ENCODE measurements at places on chromosomes 16 and 17. TPM values are rescaled to one million over a fixed set of nuclear protein-coding genes. Genes with fewer than 3 reads are reported as not detected.
A peak's percentile ranks its signal among the peaks of the same experiment; 100 is the strongest.

DNA sequence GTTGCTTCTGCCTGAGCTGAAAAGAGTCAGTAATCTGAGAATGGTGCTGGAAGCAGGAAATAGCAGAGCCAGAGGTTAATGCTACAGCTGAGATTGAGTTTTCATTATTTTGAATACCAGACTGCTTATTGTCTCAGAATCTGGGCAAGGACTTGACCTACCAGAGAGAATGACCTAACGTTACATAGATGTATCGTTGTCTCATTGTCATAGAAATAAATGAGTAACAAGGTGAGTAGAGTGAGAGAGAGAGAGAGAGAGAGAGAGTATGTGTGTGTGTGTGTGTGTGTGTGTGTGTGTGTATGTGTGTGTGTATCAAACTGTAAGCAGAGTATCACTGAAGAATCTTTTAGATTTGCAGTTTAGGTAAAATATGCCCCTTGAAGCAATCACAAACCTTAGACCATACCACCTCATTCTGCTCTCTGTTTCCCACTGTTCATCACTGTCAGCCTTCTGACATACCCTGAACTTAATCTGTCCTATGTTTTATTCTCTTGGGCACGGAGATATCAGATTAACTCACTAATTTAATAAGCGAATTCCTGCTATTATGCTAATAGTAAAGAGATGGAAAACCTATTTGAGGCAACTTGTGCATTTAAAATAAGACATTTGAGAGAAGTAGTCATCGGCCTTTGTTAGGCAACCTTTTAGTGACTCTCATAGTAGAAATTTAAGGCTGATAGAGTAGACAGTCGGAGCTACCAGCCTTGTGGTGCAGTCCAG lies 87.8 kb downstream of the CYB561 start:
- no peak for DNase-seq

GRCh38 chr16:85505794-85506634 lies 107.1 kb upstream of the GSE1 start:
- DNase-seq: no peak

The KIF18B gene
- 39.5 TPM for total RNA-seq

The SEPTIN1 gene
- 5.6 TPM for total RNA-seq

DNA sequence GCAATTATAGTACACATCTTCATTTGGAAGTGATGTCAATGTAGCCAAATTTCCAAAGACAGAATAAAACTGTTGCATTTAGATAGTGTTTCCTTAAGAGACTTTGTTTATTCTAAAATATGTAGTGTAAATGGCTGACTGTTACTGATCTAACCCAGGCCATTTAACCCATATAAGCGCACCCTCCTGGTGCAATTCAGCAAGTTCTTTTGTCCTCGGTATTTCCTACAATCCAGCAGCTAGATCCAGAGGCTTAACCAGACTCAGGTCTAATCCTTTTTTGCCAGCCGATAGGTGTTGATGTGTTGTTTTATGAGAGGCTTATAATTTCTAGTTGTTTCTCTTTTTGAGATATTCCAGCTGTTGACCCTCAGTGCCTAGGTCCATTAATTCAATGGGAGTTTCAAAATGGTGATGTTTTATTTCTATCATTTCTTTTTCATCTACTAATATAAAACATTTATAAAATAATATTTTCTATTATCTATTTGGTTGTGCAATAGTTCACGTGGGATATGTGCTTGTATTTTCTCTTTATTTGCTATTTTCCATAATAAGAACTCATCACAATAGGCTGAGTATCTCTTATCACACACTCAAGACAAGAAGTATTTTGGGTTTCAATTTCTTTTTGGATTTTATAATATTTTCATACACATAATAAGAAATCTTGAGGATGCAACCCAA lies 14.5 kb downstream of the ABCA9 start:
- no peak for DNase-seq

- DNase-seq: no peak
Observed at GRCh38 chr16:59180083-59180476, 446.0 kb upstream of the GOT2 start.

DNA sequence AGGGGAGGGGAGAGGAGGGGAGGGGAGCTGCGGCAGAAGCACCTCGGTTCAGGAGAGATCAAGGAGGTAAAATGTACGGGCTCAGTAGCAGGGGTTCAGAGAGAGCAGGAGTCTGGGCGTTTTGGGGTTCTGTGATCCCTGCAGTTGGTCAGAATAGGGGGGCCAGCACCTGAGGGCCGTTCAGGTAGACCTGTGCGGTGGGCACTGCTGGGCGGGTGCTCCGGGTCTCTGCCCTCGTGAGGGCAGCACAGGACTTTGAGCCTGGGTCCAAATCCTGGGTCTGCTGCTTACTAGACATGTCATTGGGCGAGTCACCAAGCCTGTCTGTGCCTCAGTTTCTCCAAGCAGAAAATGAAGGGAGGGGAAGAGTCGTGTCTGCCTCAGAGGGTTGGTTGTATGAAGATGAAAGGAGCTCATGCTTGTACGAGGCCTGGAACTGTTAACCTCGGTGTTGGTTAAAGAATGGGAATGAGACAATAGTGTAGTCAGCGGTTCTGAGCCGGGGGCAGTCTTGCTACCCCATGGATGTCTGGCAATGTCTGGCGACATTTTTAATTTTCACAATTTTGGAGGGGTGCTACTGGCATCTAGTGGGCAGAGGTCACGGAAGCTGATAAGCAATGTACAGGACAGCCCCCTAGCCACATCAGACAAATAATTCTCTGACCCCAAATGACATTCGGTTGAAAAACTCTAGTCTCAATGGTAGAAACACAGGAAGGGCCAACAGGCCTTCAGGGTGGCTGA lies 35.4 kb downstream of the OR1D5 start:
- no peak for DNase-seq

GRCh38 chr16:77555126-77555525 lies 120.3 kb upstream of the ADAMTS18 start:
- DNase-seq: no peak

- no peak for DNase-seq
Observed at GRCh38 chr16:84124257-84125073, 7.7 kb upstream of the MBTPS1 start.

- DNase-seq: peak; percentile 85
Observed at GRCh38 chr16:11224096-11224893, 31.7 kb downstream of the SOCS1 start.

DNA sequence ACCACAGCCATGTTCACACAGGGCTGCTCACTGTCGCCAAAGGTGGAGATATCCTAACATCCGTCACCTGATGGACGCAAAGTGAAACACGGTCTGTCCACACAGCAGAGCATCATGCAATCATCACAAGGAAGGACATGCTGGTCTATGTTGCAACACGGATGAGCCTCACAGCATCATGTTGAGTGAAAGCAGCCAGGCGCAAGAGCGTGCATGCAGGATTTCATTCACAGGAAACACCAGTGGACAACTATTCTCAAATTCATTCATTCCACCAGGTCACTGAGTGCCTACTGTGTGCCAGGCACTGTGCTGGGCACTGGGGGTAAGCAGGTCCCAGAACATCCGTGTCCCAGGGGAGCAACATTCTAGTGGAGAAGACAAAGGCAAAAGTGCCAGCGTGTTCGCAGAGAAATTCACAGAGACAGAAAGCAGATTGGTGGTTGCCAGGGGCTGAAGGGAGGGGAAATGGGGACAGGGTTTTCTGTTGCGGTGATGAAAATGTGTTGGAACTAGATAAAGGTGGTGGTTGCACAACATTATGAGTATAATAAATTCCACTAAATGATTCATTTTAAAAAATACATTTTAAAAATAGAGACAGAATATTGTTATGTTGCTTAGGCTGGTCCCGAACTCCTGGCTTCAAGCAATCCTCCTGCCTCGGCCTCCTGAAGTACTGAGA lies 22.7 kb upstream of the KCNJ12 start:
- DNase-seq: no peak

GRCh38 chr16:13100970-13101369 lies 199.6 kb downstream of the SHISA9 start:
- no peak for DNase-seq

GRCh38 chr17:31506517-31506916 lies 115.0 kb downstream of the RAB11FIP4 start:
- DNase-seq: no peak

Data from K562 (cell line).